ENCODE measurements at places on chromosomes 2 and 18.

- no peak for DNase-seq
These were observed 246.0 kb upstream of the LYPD1 start for GRCh38 chr2:132915812-132916549.

- DNase-seq = no peak
These were observed 70.1 kb downstream of the EML4 start for GRCh38 chr2:42239289-42239661.

GRCh38 chr2:147884830-147885229 is 40.0 kb downstream of the ACVR2A start:
- DNase-seq = peak; percentile 13

DNA sequence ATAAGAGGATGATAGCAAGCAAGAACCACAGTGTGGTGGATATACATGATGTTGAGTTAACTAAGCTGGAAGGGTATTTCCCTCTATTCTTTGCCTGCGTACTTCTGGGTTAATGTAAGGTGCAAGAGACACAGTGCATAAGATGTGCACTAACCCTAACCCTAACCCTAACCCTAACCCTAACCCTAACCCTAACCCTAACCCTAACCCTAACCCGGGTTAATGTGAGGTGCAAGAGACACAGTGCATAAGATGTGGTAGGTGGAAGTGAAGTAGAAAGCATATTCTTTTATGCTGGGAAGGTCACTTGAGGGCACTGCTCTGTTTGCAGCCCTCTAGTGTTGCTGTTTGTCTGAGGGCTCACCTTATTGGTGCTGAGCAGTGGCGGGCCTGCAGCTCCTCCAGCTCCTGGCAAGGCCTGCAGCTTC is 181.5 kb upstream of the ITGA4 start:
- DNase-seq = no peak

- DNase-seq = peak; percentile 45
These were observed 116.1 kb upstream of the ZNF516 start for GRCh38 chr18:76610933-76611749.

GRCh38 chr2:224039080-224039769 is at the start of gene SERPINE2:
TSS of gene SERPINE2 (minus strand) at chr2:224039286. CDS start at chr2:224001900, 37,386 bp downstream.
- DNase-seq = peak; percentile 69

DNA sequence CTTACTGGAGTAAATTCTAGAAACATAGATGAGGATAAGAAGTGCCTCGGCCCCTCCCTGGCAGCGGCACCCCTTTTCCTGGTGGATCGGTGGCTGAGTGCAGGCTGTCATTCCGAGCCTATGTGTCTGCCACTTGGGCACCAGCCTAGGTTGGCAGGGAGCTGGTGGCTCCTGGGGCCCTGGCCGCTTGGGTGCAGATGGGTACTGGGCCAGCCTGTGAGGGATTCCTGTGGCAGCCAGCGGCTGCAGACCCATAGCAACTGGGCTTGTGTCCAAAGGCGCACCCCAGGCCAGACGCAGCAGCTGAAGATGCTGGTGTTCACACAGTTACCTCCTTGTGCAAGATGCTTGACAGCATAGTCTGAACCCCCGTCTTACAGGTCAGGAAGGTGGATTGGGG is 2.8 kb downstream of the SNORC start:
- no peak for DNase-seq

- peak; percentile 36 for DNase-seq
These were observed 43.6 kb upstream of the IHH start for GRCh38 chr2:219104107-219105035.

DNA sequence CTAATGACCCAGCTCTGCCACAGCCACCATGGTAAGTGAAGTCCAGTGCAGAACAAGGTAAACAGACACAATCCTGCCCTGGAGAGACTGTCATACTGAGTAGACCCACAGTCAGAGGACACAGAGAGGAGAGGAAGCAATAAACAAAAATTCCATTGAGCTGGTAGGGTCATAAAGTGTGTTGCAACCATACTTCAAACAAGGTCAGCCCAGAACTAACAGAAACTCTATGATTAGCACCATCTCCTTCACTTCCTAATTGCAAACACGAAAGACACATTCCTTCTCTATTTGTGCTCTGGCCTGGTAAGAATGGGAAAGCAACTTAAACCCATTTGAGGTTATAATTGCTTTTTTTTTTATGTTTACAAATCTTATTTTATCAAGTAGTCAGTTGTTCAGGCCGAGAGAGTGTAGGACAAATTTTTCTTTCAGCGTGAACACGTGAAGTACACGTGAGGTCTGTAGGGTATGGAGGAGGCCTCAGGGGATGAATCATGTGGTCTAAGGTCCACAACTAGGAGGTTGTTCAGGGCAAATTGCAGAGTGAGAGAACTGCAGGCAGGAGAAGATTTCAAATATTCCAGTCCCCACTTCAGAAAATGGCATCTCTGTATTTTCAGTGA is 71.4 kb upstream of the GLS start:
- no peak for DNase-seq

- DNase-seq = no peak
These were observed 31.1 kb upstream of the FAM237A start for GRCh38 chr2:206611191-206611590.

GRCh38 chr2:127574656-127575055 is 39.2 kb downstream of the MYO7B start:
- no peak for DNase-seq

DNA sequence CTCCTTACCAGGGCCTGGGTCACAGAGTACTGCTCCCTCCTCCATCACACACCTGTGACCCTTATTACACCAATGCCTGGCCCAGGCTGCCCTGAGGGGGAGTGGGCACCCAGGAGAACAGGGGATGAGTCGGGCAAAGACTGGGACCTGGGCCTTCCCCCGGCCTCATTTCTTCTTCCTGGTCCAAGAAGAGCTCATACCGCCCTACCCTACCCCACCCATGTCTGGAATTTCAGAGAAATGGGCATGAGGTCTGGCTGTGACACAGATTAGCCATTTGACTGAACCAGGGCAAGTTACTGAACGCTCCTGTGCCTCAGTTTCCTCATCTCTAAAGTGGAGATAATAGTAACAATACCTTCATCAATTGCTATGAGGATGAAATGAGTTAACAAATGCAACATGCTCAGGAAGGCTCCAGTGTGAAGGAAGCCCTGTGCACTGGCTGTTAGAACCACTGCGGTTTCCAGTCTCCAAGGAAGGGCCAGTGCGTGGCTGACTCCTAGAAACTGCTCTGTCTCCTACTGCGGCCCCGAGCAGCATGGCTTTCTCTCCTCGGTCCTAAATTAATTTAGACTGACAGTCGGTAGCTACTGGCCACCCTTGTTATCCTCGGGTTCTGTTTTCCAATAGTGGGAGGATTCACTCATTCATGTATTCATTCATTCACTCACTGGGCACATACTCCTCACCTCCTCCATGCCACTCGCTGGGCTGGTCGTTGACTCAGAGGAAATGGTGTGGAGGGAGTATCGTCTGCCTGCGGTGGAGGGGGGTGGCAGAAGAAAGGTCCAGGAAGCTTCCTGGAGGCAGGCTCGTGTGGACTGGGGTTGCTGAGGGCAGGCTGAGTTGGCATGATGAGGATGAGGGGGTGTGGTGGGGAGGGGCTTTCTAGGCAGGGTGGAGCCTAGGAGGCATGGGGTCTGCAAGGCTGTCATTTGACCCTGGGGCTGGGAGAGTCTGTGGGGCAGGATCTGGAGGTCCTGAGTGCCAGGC is 175.6 kb downstream of the GLI2 start:
- DNase-seq = no peak

DNA sequence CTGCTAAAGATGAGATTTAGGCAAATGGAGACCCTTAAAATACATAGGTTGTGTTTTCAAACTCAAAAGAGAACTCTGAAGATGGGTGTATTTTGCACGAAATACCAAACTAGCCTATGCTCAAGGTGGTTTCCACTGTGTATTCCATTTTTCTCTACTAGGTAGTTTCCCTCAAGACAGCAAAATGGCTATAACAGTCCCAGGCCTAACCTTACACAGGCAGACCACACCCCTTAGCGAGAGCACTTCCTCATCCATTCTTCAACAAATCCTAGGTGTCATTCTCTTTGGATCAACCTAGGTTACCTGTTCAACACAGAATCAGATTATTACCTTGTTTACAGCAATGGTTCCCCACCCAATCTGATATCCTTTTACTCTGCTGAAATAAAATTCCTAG is 42.6 kb downstream of the HNRNPLL start:
- no peak for DNase-seq

GRCh38 chr2:77034445-77034844 is 487.7 kb downstream of the LRRTM4 start:
- DNase-seq = no peak
